ENCODE measurements at places on chromosomes 16 and 17.

DNA sequence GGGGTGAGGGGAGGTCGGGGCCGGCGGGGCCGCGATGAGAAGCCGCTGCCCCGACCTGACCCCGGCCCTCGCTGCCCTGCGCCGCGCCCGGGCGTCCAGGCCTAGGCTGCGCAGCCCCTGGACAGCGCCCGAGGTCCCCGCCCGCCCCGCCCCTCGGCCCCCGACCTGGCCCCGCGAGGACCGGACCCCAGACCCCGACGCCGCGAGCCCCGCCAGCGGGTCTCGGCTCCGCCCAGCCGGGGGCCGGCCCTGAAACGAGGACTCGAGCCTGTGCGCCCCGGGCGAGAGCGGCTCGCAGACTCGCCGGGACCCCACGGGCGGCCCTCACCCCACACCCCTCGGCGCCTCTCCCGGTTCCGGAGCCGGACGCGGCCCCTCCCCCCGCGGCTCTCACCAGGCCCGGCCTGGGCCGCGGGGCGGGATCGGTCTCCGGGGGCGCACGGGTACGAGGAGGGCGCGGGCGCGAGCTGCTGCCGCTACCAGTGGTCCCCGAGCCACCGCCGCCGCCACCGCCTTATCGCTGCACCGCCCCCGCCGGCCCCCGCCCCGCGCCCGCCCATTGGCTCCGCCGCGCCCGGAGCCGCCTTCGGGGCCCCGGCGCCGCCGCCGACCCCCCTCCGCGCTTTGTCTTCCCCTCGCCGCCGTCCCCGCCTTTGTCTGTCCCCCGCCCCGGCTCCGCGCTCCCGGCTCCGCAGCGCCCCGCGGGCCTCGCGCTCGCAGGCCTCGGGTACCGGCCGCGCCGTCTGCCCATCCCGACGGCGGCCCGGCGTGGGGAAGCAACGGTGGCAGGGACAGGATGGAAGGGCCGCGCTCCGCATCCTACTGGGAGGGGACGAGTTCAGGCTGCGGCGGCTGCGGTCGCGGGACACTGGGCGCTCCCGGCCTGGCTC is at the start of gene LIMD2:
Gene LIMD2, minus strand, starts transcription at position 488 of the 890 bp plus-strand sequence. CDS start 827 bp downstream, outside the sequence.
- peak; percentile 50 for DNase-seq

DNA sequence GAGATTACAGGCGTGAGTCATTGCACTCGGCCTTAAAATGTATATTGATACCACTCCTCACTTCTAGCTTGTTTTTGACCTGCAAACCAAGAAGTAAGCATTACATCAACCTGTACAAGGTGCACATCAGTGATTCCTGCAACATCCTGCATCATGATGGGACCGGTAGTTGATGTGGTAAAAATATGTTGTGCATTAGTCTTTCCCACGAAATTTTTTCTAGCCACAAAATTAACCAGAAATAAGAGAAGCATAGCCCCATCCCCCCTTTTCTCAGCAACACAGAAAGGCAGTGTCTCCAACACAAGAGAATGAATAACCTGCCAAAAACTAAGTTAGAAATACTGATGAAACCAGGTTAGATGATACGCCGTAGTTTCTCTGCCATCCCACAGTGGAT is 21.1 kb upstream of the NSMCE1 start:
- no peak for DNase-seq

DNA sequence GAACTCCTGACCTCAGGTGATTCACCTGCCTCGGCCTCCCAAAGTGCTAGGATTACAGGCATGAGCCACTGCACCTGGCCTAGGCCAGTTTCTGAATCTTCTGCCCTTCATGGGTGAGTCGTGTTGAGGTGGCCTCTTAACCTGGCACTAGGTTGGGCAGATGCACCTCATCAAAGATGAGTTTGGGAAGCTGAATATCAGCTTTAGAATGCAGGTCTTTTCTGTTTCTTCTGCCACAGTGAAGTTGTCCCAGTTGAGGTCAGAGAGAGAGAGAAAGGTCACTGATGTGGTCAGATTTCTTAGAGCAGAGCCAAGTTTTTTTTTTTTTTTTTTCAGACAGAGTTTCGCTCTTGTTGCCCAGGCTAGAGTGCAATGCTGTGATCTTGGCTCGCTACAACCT is 111.3 kb upstream of the WSCD1 start:
- no peak for DNase-seq

- DNase-seq, result peak; percentile 0
Observed at GRCh38 chr17:41263212-41263611, 2.0 kb upstream of the KRTAP9-6 start.

- peak; percentile 69 for DNase-seq
Observed at GRCh38 chr16:83336603-83337002, 471.2 kb upstream of the HSBP1 start.

GRCh38 chr17:27376637-27377547 is 79.4 kb upstream of the KSR1 start:
- DNase-seq, result peak; percentile 38

DNA sequence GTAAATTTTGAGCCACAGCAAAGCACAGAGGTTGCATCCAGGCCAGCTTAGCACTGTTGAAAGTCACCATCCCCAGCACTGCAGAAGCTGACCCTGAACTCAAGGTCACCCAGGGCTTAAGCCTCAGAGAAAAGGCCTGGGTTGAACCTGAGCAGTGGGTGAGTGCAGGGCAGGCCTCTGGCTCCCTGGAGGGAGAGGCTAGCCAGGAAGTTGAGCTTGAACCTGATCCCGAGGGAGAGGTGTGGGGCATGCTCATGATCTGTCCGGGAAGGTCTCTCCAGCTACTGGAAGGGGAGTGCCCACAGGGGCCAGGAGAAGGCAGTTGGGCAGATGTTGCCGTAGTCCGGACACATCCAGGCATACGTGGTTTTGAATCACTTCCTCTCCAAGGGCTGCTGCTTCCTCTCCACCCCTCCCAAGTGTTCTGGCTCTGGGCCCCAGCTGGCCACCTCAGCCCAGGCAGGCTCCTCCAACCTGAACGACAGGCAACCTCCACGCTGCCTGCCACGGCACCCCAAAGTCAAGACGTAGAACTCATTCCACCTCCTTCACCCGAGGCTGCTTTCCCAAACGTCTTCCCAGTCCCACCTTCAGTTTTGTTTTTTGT is 18.4 kb downstream of the CARHSP1 start:
- peak; percentile 74 for DNase-seq

GRCh38 chr16:75254359-75254837 is 3.0 kb upstream of the BCAR1 start:
- peak; percentile 96 for DNase-seq

GRCh38 chr16:75653922-75654321 is 6.3 kb downstream of the TERF2IP start:
- DNase-seq, result peak; percentile 53

GRCh38 chr16:65490286-65490685 is 368.4 kb upstream of the CDH11 start:
- DNase-seq, result no peak

- DNase-seq, result no peak
Observed at GRCh38 chr17:73503560-73503959, 140.7 kb downstream of the SDK2 start.

- DNase-seq, result no peak
Observed at GRCh38 chr17:35906926-35907637, 23.5 kb downstream of the RDM1 start.

GRCh38 chr17:37742762-37743611 is 1.9 kb downstream of the HNF1B start:
- no peak for DNase-seq

DNA sequence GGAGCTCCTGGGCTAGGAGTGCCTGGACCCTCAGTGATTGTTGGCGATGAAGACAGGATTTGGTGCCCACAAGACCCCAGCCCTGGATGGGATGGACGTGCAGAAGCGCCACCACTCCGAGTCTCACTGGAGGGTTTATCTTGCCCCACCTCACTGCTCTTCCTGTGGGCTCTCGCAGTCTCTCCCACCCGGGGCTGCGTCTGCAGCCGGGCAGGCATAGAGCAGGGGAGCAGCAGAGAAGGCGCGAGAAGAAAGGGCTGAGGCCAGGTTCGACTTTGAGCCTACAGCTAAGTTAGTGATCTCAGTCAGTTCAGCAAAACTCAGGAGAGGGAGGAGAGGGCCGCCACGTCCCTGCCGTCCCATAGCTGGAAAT is 6.6 kb downstream of the UBE2I start:
- no peak for DNase-seq

DNA sequence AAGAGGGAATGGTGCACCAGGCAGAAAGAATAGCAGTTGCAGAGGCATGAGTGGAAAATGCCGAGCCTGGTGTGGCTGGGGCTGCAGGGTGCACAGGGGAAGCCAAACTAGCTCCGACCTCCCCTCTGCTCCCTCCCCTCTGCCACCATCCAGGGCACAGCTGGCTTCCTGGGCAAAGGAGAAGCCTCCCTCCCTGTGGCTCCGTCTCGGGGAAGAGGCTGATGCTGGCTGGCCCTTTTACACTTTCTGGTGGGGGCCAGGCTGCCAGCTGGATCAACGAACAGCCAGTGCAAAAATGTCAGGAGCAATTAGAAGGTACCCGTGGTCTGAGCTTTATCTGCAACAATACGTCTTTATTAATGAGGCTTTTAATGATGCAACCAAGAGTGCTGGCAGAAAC is 37.1 kb upstream of the KCNJ12 start:
- no peak for DNase-seq

- DNase-seq, result no peak
Observed at GRCh38 chr16:13988038-13988437, 68.1 kb downstream of the ERCC4 start.

DNA sequence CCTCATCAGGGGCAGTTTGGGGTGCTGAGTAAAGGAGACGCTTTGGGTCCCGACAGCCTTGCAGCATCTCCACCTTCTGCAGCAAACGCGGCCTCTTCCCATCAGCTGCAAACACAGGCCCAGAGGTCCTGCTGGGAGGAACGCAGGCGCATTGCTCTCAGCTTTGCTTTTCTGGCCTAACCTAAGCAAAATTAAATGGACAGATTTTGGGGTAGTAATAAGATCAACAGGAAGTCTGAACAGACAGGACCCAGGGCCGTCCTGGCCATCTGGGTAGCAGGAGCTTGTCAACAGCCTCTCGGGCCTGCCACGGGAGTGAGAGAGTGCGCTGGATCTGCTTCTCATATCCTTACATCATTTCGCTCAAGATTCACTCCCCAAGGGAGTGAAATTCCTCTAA is 7.2 kb downstream of the NUBP1 start:
- no peak for DNase-seq

- no peak for DNase-seq
Observed at GRCh38 chr16:9992441-9992840, 189.8 kb downstream of the GRIN2A start.

GRCh38 chr17:1898332-1898731 is 68.5 kb downstream of the RPA1 start:
- DNase-seq, result no peak

GRCh38 chr17:44045486-44045885 is 21.0 kb downstream of the LSM12 start:
- no peak for DNase-seq

DNA sequence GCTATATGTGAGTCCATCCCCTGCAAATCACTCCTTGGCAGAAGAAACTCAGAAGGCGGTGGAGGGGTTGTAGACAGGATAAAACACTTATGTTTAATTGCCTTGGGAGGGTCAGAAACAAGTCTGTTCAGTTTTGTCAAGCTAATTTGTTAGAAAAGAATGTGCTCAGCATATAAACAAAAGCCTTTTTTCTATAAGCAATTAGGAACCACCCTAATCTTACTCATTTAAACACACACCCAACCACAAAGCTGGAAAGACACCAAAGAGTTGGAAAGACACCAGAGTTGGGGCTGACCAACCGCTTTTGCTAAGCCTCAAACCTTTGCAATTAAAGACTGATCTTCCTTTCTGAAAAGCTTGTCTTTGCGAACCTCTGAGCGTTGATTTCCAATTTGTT is 439.2 kb upstream of the ERCC4 start:
- no peak for DNase-seq

DNA sequence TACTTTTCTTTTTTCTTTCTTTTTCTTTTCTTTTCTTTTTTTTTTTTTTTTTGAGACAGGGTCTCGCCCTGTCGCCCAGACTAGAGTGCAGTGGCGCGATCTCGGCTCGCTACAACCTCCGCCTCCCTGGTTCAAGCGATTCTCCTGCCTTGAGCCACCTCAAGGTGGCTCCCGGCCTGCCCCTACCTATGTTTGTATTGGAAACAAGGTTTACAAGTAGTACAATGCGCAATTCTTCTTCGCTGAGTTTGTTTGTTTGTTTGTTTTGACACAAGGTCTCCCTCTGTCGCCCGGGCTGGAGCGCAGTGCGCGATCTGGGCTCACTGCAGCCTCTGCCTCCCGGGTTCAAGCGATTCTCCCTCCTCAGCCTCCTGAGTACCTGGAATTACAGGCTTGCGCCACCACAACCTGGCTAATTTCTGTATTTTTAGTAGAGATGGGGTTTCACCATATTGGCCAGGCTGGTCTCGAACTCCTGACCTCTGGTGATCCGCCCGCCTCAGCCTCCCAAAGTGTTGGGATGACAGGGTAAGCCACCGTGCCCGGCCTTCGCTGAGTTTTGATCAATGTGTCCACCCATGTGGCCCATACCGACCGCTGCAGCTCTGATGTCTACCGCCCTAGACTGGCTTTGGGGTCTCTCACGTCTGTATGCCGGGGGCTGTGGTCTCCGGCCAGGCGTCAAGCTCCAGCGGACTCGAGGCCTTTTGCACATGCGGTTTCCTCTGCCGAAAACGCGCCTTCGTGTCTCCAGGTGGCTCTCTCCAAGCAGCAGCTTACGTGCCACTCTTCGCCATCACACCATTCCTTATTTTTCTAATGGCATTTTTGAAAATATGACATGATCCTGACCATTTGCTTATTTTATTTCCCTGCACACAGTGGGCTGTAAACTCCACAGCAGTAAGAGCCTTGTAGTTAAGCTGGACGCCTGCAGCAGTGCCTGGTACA is 1.1 kb upstream of the YBX2 start:
- DNase-seq, result no peak

- peak; percentile 18 for DNase-seq
Observed at GRCh38 chr17:18877104-18877645, 19.2 kb downstream of the PRPSAP2 start.

GRCh38 chr17:27485716-27486495 is 29.7 kb downstream of the KSR1 start:
- DNase-seq, result no peak

GRCh38 chr16:75310541-75310940 is 59.1 kb upstream of the BCAR1 start:
- DNase-seq, result no peak
